Stimulated activated CD8-positive, alpha-beta memory T cell treated with anti-CD3 and anti-CD28 coated beads, Interleukin-15, amount 100 ng/mL, for 24 hours (primary cell): ENCODE measurements at places on chromosomes 7 and 10.

- no peak for DNase-seq
Observed at GRCh38 chr10:30581779-30582380, 47.7 kb downstream of the LYZL2 start.

- no peak for DNase-seq
Observed at GRCh38 chr10:27344568-27345454, 104.2 kb upstream of the ACBD5 start.

DNA sequence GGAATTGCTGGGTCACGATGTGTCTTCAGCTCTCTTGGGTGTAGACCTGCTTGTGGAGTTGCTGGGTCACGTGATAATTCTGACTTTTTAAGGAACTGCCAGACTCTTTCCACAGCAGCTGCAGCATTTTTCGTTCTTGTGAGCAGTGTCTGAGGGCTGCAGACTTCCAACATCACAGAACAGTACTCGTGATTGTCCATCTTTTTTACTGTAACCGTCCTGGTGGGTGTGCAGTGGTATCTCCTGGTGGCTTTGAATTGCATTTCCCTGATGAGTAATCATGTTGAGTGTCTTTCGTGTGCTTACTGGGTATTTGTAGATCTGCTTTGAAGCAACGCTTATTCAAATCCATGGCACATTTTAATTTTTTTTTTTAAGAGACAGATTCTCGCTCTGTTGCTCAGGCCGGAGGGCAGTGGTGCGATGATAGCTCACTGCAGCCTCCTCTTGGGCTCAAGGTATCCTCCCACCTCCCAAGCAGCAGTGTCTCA is 22.7 kb downstream of the INPP5A start:
- DNase-seq: no peak

DNA sequence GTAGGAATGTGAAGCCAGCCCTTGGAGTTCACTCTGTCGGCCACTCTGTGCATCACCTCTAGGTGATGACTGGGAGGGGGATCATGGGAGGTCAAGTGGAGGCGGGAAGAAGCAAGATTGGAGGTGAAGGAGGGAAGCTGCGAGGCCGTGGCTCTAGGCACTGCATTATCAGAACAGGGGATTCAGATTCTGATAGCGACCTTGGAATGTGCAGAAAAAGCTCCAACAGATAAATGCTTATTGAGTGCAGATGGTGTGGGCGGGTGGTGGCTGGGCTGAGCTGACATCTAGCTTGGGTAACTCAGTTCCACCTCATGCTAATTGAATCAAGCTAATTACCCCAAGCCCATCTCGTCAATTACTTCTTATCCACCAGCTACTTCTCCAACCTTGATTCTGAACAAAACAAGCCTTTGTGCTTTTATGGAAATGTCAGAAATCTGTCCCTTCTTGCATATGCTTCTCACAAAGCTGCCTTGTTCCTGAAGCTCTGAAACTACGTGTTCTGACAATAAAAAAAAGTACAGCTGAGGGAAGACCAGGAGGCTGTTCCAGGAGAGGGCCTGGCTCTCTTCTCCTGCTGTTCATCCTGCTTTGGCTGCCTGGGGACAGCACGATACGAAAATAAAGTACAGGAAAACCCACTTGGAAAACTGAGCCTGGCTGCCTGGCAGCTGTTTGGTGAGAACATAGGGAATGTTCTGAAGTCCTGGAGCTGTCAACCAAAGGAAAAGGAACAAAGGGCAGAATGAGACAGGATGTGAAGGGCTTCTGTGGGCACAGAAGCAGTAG is 27.5 kb downstream of the STRA8 start:
- DNase-seq: no peak

DNA sequence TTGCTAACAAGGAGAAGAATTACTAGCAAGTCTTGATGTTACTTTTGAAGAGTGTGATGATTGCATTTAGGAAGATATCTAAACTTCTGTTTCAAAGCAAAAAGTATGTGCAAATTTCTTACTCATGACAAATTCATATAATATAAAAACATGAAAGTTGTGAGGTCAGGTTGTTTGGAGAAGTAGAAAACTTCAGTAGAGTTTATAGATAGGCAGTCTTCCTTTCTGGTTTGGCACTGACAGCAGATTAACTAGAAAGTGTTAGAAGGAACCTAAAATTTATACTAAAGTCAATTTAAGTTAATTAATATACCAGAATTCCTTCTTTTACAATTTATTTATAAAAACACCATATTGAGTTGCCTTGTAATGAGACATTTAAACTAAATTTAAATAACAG is 16.9 kb downstream of the PTEN start:
- no peak for DNase-seq
